Activated T-cell treated with anti-CD3 and anti-CD28 coated beads, Interleukin-2, amount 50 U/mL, for 72 hours (primary cell): ENCODE measurements at places on chromosomes 3 and 15. TPM values are rescaled to one million over a fixed set of nuclear protein-coding genes. Genes with fewer than 3 reads are reported as not detected.
A peak's percentile ranks its signal among the peaks of the same experiment; 100 is the strongest.

The GRAMD2A gene
- 0.07 TPM for total RNA-seq

GRCh38 chr3:188974856-188975599 is 196.7 kb upstream of the TPRG1 start:
- no peak overlapping the region for H3K27ac ChIP-seq
- peak; percentile 17 for DNase-seq
- H3K4me1 ChIP-seq, result peaks cover 10% of the 10 kb centered on the region
- H3K27me3 ChIP-seq, result peaks cover 38% of the 10 kb centered on the region
- peaks cover 2% of the 10 kb centered on the region for H3K36me3 ChIP-seq

DNA sequence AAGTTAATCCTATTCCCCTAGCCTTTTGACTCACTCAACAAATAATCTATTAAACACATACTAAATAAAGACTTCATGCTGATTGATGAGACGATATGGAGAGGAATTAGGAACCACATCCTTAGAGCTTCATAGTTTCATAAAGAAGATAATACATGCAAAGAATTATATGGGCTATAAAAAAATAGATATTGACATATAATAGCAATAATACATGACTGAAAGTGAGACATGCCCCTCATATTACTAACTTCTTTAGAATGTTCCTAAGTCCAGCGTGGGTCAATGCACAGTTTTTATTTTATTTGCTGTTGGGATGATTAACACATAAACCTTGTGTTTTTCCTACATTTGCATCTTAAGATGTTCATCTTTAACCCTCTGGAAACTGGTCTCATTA is 32.2 kb downstream of the SUCNR1 start:
- no peak overlapping the region for H3K4me3 ChIP-seq
- no peak overlapping the region for H3K27ac ChIP-seq
- H3K36me3 ChIP-seq, result no peaks in the 10 kb centered on the region
- no peak for DNase-seq
- H3K27me3 ChIP-seq, result peaks cover 18% of the 10 kb centered on the region
- H3K4me1 ChIP-seq, result peaks cover 6% of the 10 kb centered on the region

The C3orf22 gene
- not detected for total RNA-seq

- no peak overlapping the region for H3K4me3 ChIP-seq
- no peak overlapping the region for H3K27ac ChIP-seq
- no peak for DNase-seq
- no peaks in the 10 kb centered on the region for H3K4me1 ChIP-seq
Measured at GRCh38 chr3:184977796-184978195, 165.8 kb downstream of the VPS8 start.

The TMC3 gene
- not detected for total RNA-seq

DNA sequence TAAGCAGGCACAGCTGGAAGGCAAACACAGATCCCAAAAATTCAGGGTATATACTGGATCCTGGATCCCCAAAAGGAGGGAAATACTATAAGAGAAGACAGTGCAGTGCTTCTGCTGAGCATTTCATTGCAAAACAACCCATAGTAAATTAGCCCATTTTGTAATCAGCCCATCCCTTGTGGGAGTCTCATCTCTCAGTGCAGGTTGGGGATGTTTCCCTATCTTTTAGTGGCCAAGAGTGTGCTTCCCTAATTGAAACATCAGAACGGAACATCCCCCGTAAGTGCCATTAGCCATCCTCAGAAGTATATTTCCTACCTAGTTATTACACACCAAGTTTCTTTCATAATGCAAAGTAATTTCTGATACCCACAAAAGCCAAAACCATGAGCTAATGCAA is 11.2 kb upstream of the MTMR14 start:
- DNase-seq, result no peak
- H3K36me3 ChIP-seq, result no peaks in the 10 kb centered on the region
- peaks cover 6% of the 10 kb centered on the region for H3K4me1 ChIP-seq
- no peaks in the 10 kb centered on the region for H3K27me3 ChIP-seq
- H3K27ac ChIP-seq, result no peak overlapping the region
- H3K4me3 ChIP-seq, result no peak overlapping the region

DNA sequence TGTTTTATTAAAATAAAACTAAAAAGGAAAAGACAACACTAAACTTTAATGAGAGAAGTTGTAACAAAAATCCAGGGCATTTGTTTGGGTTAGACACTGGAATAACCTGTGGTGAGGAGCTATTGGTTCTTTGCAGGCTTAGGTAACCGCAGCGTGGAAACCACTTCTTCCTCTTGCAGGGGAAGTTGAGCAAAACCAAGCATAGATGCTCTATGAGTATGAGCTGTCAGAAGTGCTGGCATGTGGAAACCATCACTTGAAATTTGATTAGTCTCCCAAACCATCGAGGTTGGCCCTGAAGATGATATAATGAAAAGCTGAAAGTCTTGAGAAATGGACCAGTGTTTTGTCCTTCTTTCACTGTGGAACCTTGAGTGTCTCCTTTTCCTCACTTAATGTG is 127.1 kb upstream of the RBMS3 start:
- H3K36me3 ChIP-seq, result no peaks in the 10 kb centered on the region
- peaks cover 10% of the 10 kb centered on the region for H3K4me1 ChIP-seq
- peak; percentile 48 for DNase-seq
- H3K27me3 ChIP-seq, result peaks cover 20% of the 10 kb centered on the region
- no peak overlapping the region for H3K27ac ChIP-seq

The GOLGA6L4 gene
- 2.6 TPM for total RNA-seq

The ZXDC gene
- total RNA-seq, result 27.8 TPM

GRCh38 chr3:122533931-122534334 is 19.2 kb upstream of the KPNA1 start:
- DNase-seq, result peak; percentile 76
- peak overlapping the region; percentile 17 for H3K4me3 ChIP-seq
- H3K36me3 ChIP-seq, result peaks cover 23% of the 10 kb centered on the region
- no peak overlapping the region for H3K27ac ChIP-seq
- peaks cover 45% of the 10 kb centered on the region for H3K4me1 ChIP-seq
- H3K27me3 ChIP-seq, result no peaks in the 10 kb centered on the region

The ZNF619 gene
- 9.8 TPM for total RNA-seq

DNA sequence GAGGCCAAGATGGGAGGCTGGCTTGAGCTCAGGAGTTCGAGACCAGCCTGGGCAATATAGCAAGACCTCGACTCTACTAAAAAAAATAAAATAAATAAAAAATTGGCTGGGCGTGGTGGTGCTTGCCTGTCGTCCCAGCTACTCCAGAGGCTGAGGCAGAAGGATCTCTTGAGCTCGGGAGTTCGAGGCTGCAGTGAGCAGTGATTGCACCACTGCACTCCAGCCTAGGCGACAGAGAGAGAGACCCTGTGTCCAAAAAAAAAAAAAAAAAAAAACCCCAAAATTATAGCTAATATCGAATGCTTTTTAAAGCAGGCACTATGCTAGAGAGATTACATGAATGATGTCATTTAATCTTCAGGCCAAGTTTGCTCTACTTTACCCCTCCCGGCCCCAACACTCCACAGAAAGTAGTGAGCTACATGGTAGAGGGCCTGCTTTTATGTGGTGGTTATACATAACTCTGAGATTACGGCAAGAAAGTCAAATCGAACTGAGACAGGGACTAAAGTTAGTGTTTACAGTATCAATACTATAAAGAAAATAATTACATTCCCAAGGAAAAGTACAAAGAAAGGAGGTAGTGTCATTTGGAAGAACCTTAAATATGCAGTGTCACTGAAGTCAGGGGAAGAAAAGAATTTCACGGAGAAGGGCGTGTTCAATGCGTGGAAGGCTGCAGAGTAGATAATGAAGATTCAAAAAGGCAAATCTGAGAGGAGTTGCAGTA is 1.1 kb downstream of the ADPGK start:
- peaks cover 74% of the 10 kb centered on the region for H3K4me1 ChIP-seq
- peak; percentile 37 for DNase-seq
- no peaks in the 10 kb centered on the region for H3K27me3 ChIP-seq
- H3K4me3 ChIP-seq, result peak overlapping the region; percentile 96
- peak overlapping the region; percentile 90 for H3K27ac ChIP-seq

DNA sequence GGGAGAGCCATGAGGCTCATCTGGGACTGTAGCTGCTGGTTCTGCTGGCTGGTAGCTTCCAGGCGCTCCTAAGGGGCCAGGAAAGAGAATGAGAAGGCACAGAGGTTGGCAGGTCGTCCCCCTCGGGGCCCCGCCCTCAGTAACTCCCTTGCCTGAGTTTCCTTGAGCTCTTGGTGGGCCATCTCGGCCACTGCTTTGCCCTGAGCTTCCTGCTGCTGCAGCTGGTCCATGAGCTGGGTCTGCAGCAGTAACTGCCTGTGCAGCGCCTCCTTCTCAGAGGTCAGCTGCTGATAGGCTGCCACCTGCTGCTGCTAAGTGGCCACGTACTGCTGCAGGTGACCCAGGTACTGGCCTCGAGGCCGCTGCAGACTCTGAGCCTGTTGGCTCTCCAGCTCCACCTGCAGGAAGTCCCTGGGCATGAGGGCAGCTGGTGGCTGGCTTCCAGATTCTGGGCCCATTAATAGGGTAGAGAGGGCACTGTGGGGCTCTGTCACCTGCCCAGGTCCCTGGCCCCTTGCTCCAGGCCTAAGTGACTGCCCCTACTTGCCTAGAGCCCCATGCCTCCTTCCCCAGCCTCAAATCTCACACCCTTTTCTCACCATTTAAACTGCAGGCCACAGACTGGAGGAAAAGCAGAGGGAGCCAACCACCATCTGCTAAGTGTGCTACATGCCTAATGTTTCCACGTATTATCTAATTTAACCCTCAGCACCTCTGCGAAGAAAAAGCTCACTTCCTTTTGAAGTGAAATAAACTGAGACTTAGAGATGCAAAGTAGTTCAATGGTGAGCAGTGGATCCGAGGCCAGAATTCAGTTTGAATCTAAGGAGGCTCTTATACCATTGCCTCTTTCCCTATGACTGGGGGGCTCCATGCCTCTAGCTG is 10.8 kb upstream of the VPS33B start:
- H3K27me3 ChIP-seq, result no peaks in the 10 kb centered on the region
- H3K36me3 ChIP-seq, result no peaks in the 10 kb centered on the region
- no peak overlapping the region for H3K4me3 ChIP-seq
- H3K27ac ChIP-seq, result no peak overlapping the region
- peaks cover 7% of the 10 kb centered on the region for H3K4me1 ChIP-seq
- DNase-seq, result peak; percentile 70

The C3orf70 gene
- not detected for total RNA-seq

- H3K4me3 ChIP-seq, result no peak overlapping the region
- no peaks in the 10 kb centered on the region for H3K36me3 ChIP-seq
- H3K4me1 ChIP-seq, result peaks cover 10% of the 10 kb centered on the region
- H3K27ac ChIP-seq, result peak overlapping the region; percentile 27
Measured at GRCh38 chr3:151346292-151346691, 16.9 kb upstream of the P2RY13 start.

- H3K4me1 ChIP-seq, result no peaks in the 10 kb centered on the region
- H3K27ac ChIP-seq, result no peak overlapping the region
- H3K4me3 ChIP-seq, result no peak overlapping the region
- no peak for DNase-seq
- H3K36me3 ChIP-seq, result no peaks in the 10 kb centered on the region
Measured at GRCh38 chr3:195384952-195385351, 57.9 kb downstream of the ACAP2 start.

The CAMP gene
- total RNA-seq, result not detected

DNA sequence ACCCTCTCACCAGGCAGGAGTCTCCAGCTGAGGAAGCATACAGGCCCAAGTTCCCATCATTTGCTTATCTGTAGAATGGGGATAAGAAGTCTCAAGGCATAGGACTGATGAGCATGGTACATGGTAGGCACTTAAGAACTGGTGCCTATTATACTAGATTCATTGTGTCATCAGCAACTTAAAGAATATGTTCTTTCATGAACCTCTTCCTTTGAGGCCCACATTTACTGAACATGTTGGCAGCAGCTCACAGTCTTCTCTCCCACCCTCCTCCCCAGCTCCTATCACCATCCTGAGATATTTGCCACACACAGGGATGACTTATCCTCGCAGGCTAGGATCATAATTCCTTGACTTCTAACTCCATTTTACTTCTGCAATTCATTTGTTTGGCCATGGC is 142.5 kb downstream of the PDE8A start:
- H3K27me3 ChIP-seq, result no peaks in the 10 kb centered on the region
- H3K27ac ChIP-seq, result no peak overlapping the region
- peaks cover 10% of the 10 kb centered on the region for H3K36me3 ChIP-seq
- no peak overlapping the region for H3K4me3 ChIP-seq

The RTP4 gene
- 2.8 TPM for total RNA-seq

DNA sequence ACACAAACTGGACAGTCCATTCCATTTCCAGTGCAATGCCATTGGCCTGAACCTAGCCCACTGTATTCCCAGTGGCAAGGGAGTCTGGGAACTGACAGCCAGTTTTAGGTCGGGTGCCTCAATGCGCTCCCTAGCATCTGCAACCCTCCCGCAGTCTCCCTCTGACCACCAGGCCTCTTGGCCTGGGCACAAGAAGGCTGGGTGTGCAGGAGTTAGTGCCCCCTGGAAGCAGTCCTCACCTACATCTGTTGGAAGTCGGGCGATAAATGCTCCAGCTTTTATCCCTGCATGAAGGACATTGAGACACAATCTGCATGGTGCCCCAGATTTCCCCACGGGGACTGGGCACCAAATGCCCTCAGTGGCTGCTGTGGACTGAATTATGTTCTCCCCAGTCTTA is 12.7 kb downstream of the C3orf22 start:
- no peak for DNase-seq
- H3K27ac ChIP-seq, result no peak overlapping the region

DNA sequence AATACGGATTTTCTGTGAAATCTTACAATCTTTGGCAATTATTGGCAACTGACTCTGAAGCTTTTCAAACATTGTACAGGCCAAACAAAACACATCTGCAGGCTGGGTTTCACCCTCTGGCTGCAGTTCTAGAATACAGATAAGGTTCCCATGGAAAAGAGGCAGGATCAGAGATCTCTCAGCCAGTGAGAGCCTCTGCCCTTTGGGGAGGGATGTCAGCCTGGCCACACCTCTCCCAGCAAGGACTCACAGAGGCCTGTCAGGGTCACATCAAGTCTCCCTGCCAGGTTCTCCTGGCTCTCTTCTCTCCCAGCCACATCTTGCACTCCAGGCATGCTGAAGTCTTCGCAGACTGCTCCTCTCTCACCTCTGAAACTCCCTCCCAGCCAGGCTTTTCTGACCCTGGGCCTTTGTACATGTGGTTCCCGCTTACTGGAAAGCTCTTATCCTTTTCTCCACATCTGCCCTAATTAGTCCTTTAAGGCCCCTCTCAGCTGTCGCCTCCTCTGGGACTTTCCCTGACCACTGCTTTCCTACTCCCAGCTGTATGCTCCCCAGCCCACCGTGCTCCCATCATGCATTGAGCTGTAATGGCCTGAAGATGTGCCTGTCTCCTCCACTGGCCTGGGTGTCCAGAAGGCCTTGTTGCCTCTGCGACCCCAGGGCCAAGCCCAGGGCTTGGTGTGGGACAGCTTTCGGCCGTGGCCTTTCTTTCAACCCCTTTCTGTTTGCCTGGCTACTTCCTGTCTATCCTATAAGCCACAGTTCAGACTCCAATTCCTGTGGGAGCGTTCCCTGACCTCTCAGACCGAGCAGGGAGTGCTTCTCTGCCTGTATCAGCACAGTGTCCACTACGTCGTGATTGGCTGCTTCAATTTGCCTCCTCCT is 4.3 kb downstream of the RBP1 start:
- H3K4me3 ChIP-seq, result no peak overlapping the region
- H3K27me3 ChIP-seq, result peaks cover 37% of the 10 kb centered on the region
- no peaks in the 10 kb centered on the region for H3K36me3 ChIP-seq

- H3K27me3 ChIP-seq, result no peaks in the 10 kb centered on the region
- no peaks in the 10 kb centered on the region for H3K4me1 ChIP-seq
- no peak overlapping the region for H3K4me3 ChIP-seq
- H3K27ac ChIP-seq, result no peak overlapping the region
- DNase-seq, result no peak
Measured at GRCh38 chr3:145981056-145981455, 179.9 kb downstream of the PLOD2 start.

GRCh38 chr3:186990878-186991308 is 60.6 kb downstream of the ST6GAL1 start:
- DNase-seq, result no peak
- H3K36me3 ChIP-seq, result peaks cover 9% of the 10 kb centered on the region
- H3K27ac ChIP-seq, result no peak overlapping the region
- peaks cover 36% of the 10 kb centered on the region for H3K4me1 ChIP-seq
- no peaks in the 10 kb centered on the region for H3K27me3 ChIP-seq
- H3K4me3 ChIP-seq, result no peak overlapping the region
